RWPE1 (cell line): ENCODE measurements at places on chromosomes 7 and 10.

DNA sequence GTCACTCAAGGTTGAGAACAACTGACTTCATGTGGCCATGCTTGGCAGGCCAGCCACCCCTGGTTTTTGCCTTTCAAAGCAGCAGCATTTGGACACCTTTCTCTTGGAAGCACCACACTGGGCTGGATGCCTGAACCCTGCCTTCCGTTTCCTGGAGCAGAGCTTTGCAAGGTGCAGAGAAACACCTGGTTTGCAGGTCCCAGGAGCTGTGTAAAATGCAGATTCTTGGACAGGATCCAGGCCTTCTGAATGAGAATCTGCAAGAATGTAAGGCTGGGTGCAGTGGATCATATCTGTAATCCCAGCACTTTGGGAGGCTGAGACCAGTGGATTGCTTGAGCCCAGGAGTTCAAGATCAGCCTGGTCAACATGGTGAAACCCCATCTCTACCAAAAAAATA, 18.0 kb upstream of the DUSP5 start:
- DNase-seq, result no peak

GRCh38 chr7:120920034-120920433, 30.5 kb upstream of the ING3 start:
- DNase-seq, result no peak

DNA sequence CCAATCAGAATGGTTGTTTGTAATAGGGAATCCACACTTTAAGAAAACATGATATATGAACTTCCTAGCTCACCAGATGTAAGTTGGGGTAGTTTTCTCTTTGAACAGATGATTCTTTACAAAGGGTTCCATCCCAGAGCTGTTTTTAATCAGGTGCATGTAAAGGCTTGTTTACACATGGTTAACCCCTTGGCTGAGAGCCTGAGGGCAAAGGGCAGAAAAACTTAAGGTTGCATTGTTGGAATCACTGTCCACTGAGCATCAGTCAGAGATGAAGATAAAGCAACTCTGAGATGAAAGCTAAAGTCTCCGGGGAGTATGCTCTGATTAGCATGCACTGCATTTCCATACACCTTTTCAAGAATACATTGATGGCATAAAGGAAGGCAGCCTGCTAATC, 518.2 kb downstream of the SORCS3 start:
- DNase-seq, result no peak

GRCh38 chr7:4028221-4028620, 653.9 kb upstream of the FOXK1 start:
- no peak for DNase-seq

- DNase-seq, result peak; percentile 75
Measured at GRCh38 chr7:87312215-87312865, 33.1 kb upstream of the CROT start.

DNA sequence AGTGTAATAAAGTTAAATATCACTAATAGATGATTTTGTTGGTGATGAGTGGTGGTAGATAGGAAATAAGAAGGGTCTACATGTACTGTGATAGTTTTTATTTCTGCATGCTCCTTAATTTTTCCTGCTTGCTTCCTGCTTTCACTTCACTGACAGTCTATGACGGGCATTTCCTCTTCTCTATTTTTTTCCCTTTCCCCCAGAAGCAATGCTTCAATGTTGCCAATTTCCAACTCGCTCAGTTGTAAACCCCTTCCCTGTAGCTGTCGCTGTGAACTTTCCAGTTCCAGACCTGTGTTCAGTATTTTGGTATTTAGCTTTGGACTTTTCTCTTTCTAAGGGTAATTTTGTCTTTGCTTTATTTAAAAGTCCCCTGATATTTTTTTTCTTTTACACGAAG, 123.5 kb upstream of the AGR3 start:
- no peak for DNase-seq

- DNase-seq, result no peak
Measured at GRCh38 chr10:62726142-62726541, 78.4 kb upstream of the ADO start.

DNA sequence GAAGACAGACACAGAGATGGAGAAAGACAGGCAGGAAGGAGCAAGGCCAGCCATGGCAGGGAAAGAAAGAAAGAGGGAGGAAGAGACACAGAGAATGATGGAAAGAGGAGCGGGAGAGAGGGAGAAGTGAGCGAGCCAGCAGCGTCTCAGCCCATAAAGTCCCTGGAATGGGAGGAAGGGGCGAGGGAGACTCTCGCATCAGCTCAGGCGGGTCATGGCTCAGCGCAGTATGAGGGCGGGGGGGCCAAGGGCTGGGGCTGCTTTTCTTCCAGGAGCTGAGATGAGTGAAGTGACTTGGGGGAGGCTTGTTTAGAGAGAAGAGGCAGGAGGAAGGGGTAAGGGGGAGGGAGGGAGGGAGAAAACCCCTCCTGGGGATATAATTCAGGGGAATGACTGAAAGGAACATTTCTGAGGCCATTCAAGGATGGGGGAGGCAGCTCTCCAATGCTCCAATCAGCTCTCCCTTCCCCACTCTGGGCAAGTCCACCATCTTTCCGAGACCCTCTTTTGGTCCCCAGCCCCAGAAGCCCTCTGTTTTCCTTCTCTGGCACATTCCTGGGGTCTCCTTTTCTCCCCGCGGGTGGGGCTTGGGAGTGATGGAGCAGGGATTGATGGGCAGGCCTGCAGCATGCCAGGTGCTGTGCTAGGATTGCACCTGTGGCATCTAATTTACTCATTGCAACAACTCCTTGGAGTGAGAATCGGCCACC, 87.9 kb downstream of the HIF1AN start:
- no peak for DNase-seq

DNA sequence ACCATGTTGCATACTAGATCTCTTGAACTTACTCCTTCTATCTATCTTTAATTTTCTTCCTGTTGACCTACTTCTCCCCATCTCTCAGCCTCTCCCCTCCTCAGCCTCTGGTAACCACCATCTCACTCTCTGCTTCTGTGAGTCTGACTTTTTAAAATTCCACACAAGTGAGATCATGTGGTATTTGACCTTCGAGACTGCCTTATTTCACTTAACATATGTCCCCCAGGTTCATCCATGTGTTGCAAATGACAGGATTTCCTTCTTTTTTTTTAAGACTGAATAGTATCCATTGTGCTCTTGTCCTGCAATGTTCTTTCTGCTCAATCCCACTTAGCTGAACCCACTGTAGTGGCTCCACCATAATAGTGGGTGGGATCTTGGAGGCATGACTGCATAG, 51.4 kb upstream of the DNAJC1 start:
- DNase-seq, result no peak

DNA sequence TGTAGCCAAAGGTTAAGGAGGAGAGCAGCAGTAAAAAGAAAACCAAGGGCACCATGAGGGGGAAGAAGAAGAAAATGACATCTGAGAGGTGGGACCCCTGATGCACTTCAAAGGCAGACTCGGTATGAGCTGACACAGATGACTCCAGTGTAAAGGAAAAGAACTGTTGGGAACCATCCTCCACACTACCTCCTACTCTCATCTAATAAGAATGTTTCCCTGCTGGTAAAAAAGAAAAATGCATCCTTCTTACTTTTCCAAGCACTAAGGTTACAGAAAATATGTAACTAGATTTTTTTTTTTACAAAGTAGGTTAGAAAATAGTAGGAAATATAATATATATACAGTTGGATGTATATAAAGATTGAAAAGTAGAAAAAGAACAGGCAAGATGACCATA, 16.9 kb downstream of the TAS2R41 start:
- no peak for DNase-seq

- DNase-seq, result no peak
Measured at GRCh38 chr7:149729586-149729982, 43.8 kb downstream of the ZNF467 start.

GRCh38 chr10:121662945-121663917, 65.0 kb upstream of the FGFR2 start:
- no peak for DNase-seq

DNA sequence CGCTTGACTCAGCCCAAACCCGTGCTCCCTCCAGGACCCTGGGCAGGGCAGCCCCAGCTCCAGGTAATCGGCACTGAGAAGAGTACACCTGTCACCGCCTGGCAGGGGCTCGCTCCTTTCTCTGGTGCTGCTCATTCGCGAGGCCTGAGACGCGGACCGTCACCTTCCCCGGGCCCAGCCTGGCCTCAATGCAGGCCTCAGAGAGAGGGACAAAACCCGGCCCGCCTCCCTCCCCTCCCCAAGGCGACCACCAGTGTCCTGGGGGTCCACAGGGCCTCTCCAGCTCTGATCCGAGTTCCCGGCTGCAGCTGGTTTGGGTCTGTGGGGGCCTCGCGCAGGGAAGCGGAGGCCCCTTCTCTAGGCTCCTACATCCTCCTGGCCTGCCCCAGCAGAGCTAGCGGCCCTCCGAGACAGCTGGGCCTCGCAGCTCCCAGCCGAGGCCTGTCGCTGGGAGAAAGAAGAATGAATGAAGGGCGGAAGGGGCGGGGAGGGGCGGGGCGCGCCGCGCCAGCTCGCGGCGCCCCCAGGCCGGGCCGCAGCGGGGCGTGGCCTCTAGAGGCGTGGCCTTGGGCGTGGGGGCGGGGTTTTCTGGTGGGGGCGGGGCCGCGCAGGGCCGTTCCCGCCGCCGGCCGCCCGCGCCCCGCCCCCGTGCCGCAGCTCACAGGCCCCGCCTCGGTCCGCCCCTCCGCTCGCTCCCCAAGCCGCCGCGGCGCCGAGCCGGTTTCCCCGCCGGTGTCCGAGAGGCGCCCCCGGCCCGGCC, at the start of gene LIMK1:
TSS of gene LIMK1 (plus strand) at position 688 of the 760 bp plus-strand sequence. CDS start 187 bp downstream, outside the sequence.
- peak; percentile 86 for DNase-seq

DNA sequence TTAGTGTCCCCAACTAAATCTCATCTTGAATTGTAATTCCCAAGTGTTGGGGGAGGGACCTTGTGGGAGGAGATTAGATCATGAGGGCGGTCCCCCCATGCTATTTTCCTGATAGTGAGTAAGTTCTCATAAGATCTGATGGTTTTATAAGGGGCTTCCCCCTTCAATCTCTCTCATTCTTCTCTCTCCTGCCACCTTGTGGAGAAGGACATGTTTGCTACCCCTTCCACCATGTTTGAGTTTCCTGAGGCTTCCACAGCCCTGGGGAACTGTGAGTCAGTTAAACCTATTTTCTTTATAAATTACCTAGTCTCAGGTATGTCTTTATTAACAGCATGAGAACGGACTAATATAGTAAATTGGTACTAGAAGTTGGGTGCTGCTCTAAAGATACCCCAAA, 365.6 kb downstream of the ANKRD7 start:
- DNase-seq, result no peak

DNA sequence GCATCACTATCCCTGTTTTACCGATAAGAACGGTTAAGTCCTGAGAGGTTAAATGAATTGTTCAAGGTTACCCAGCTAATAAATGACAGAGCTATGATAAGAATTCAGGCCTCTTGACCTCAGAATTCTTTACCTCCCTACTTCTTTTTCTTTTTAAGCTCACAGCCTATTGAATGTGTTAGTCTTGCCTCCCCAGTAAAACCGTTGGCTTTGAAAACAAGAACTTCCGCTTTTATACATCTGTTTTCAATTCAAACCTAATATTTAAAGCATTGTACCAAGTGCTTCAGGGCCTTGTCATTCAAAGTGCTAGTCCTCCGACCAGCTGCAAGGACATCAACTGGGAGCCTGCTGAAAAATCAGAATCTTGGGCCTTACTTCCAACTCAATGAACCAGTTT, 15.6 kb downstream of the SEC31B start:
- no peak for DNase-seq

DNA sequence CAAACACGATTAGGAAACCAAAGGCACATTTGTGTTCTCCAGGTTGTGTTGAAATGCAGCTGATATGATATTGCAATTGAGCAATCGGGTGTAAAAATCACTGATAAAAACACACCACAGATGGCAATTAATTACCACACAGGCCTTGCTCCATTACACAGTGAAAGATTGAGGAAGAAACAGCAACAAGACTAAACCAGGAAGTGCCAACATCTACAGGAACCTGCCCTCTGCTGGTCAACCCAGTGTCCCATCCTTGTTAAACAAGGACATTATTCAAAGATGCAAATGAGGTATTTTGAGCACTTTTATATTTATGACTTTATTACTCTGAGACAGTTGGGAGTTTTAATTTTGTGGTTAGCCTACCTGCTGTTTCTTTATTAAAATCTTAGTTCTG, 765.6 kb upstream of the GHITM start:
- no peak for DNase-seq

- no peak for DNase-seq
Measured at GRCh38 chr10:129810-130209, 5.4 kb upstream of the ZMYND11 start.

GRCh38 chr7:74094224-74095101, 10.9 kb downstream of the LIMK1 start:
- peak; percentile 84 for DNase-seq

DNA sequence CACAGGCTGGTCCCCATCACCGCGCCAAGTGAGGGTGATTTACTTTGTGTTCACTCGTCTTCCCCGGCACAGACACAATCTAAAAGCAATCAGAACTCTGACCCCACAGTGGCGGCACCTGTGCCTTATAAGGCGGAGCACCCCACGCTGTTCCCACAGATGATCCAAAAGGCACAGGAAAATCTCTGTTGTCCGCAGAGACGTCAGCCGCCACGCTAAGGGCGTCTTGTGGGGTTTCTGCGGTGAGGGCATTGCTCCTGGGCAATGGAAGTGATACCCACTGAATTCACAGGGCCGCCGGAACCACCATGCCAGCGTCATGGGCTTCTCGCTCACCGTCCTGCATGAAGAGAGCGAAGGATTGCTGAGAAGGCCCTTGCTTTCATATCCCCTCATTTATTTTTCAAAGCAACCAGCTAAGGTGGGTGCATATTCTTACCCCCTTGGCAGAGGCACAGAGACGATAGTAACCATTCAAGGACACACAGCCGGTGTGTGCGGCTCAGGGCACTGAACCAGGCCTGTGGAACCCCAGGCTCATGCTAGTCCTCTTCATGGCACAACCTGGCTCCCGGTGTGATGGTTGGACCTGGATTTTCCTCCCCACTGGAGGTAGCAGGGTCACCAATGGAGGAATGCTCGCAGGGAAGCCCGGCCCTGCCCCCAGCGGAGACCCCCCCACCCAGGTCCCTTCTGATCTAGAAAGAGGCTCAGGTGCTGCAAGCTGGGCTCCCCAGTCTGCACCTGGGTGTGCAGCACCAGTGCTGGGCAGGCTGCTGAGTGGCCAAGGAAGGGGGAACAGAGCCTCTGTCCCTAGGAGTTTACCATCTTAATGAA, 279.0 kb downstream of the TCERG1L start:
- no peak for DNase-seq

DNA sequence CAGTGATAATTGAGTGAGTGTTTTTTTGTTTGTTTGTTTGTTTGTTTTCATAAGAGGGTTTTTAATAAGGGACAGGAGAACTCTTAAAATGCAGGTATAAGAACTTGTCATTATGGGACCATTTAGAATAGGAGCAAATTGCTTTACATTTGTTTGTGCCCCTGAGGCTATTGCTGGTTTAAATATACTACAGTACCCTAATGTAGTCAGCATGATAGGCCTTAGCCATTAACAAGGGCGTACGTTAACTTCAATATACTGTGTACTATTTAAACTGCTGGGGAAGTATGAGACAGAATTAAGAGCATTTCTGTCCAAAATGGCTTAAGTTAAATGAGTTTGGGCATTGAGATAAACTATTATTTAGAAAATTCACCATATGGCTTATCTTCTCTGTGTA, 26.2 kb downstream of the PRKAR2B start:
- DNase-seq, result no peak

- DNase-seq, result peak; percentile 44
Measured at GRCh38 chr7:74272305-74273038, 16.7 kb upstream of the CLIP2 start.
